ENCODE measurements at places on chromosomes 6 and 20. TPM values are rescaled to one million over a fixed set of nuclear protein-coding genes. Genes with fewer than 3 reads are reported as not detected.

- H3K4me1 ChIP-seq = no peaks in the 10 kb centered on the region
- no peaks in the 10 kb centered on the region for H3K27me3 ChIP-seq
- H3K36me3 ChIP-seq = no peaks in the 10 kb centered on the region
- no peak overlapping the region for H3K27ac ChIP-seq
- no peak overlapping the region for H3K4me3 ChIP-seq
These were observed 102.1 kb downstream of the CEBPB start for GRCh38 chr20:50292591-50293283.

DNA sequence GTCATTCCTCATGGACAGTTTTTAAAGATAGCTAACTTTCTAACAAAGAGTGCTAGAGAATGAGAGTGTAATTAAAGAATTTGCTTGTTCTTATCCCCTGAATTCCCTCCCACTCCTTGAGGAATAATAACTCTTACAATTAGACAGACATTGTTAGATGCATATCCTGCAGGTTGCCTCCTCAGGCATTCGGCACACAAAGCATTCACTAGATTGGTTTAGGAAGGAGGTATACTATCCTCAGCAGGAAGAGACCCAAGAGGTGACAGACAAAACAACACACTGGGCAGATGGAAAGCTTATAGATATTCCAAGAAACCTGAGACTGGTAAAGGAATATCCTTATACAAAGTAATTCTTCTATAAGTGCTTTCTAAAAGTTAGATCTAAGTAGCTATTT is 109.1 kb upstream of the FAM184A start:
- no peak overlapping the region for H3K4me3 ChIP-seq
- no peak overlapping the region for H3K27ac ChIP-seq

- peaks cover 32% of the 10 kb centered on the region for H3K4me1 ChIP-seq
These were observed 107.2 kb downstream of the ATP9A start for GRCh38 chr20:51660672-51661608.

DNA sequence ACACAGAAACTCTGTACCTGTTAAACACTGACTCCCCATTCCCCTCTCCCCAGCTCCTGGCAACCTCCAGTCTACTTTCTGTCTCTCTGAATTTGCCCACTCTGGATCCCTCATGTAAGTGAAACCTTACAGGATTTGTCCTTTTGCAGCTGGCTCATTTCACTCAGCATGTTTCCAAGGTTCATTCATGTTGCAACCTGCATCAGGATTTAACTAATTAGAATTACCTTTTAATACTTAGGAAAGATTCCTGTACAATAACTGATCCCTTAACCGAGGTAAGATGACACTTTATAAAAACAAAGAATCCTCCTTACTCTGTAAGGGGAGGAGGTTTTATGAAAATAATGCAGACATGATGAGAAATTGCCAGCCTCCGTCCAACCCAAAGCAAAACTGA is 113.1 kb upstream of the MTHFD1L start:
- no peak for DNase-seq
- H3K27me3 ChIP-seq = peaks cover 41% of the 10 kb centered on the region
- no peak overlapping the region for H3K27ac ChIP-seq
- H3K4me1 ChIP-seq = peaks cover 12% of the 10 kb centered on the region
- H3K36me3 ChIP-seq = no peaks in the 10 kb centered on the region
- H3K4me3 ChIP-seq = no peak overlapping the region

DNA sequence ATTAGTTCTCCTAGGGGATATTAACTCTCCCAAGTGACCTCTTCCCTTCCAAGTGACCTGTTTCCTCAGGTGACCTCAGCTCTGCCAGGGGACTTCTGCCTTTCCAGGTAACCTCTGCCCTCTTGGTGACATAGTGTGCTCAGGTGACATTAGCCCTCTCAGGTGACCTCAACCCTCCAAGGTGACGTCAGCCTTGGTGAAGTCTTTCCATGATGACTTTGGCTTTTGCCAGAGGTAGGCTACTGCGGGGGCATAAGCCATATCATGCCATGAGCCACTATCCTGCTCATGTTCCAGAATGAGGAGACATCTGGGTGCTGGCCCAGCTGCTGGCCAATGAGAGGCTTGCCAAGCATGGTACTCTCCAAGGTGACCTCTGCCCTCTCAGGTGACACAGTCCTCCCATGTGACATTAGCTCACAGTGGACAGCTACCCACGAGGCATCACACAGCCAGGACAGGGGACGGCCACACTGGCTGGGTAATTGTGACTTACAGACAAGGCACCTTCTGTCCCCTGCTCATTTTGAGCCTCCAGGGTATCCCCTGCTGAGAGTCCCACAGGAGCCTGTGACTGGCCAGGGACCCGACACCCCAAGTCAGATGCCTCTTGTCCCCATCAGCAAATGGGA is 31.1 kb downstream of the UBD start:
- peaks cover 20% of the 10 kb centered on the region for H3K4me1 ChIP-seq
- no peak overlapping the region for H3K27ac ChIP-seq
- DNase-seq = no peak
- H3K36me3 ChIP-seq = peaks cover 12% of the 10 kb centered on the region

- peak overlapping the region; percentile 88 for H3K27ac ChIP-seq
- peaks cover 20% of the 10 kb centered on the region for H3K4me1 ChIP-seq
These were observed 1.6 kb downstream of the TRIM27 start for GRCh38 chr6:28922004-28922820.

DNA sequence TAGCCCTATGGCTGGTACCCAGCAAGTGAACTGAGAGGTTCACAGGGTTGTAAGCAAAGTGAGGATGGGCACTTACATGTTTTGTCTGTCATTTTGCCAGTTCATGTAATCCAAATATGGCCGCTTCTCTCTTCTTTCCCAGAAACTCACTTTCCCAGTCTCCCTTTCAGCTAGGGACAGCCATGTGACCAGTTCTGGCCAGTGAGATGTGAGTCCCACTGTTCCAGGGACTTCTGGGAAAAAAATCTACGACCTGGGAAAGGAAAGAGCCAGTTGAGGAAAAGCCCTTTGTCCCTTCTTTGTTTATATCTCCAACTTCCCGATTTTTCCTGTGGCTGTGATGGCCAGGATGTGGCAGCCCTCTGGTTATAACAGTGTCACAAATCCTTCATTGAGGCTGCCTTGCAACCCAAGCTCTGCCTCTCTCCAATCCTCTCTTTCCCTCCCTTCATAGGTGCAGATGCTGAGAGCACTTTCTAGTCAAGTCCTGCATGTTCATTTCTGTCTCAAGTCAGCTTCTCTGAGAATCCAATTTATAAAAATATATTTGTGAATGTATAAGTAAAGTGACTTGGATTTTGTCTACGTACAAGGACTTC is 148.6 kb upstream of the ZFP64 start:
- no peaks in the 10 kb centered on the region for H3K27me3 ChIP-seq
- DNase-seq = no peak
- H3K4me1 ChIP-seq = no peaks in the 10 kb centered on the region
- peaks cover 5% of the 10 kb centered on the region for H3K36me3 ChIP-seq

GRCh38 chr6:12208190-12208589 is 82.0 kb upstream of the EDN1 start:
- no peaks in the 10 kb centered on the region for H3K27me3 ChIP-seq
- no peaks in the 10 kb centered on the region for H3K36me3 ChIP-seq
- peaks cover 2% of the 10 kb centered on the region for H3K4me1 ChIP-seq
- H3K4me3 ChIP-seq = no peak overlapping the region

GRCh38 chr6:132505158-132505557 is 7.8 kb downstream of the STX7 start:
- peaks cover 18% of the 10 kb centered on the region for H3K36me3 ChIP-seq
- H3K27ac ChIP-seq = no peak overlapping the region
- H3K4me3 ChIP-seq = no peak overlapping the region
- no peak for DNase-seq
- H3K4me1 ChIP-seq = peaks cover 8% of the 10 kb centered on the region

GRCh38 chr6:76681781-76682180 is 609.3 kb upstream of the IMPG1 start:
- peaks cover 39% of the 10 kb centered on the region for H3K4me1 ChIP-seq
- no peak for DNase-seq
- no peaks in the 10 kb centered on the region for H3K27me3 ChIP-seq
- no peak overlapping the region for H3K4me3 ChIP-seq

LPA gene
- 0.60 TPM for total RNA-seq

CRISP3 gene
- total RNA-seq = not detected

FNDC11 gene
- 3.8 TPM for total RNA-seq

NELFCD gene
- total RNA-seq = 57.6 TPM

Data from WTC11 (cell line).